ENCODE measurements at places on chromosomes 7 and 10.

DNA sequence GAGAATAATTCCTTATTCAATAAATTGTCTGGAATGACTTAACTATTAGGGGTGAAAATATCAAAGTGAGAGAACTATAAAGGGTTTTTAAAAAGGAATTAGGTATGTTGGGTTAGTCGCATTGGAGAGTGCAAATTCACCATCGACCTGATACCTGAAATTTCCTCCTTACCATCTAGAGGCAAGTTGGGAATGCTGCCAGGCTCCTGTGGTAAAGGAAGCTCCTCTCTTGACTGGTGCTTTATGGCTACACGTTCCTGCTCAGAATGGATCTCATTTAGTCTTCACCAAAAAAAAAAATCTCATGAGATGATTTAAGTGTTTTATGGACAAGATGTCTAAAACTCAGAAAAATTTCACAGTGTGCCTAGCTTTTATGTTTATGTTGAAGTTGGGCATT lies 129.8 kb downstream of the EGFR start:
- no peak for DNase-seq

GRCh38 chr7:152699079-152699478 lies 23.1 kb upstream of the XRCC2 start:
- DNase-seq: no peak

- no peak for DNase-seq
Measured at GRCh38 chr10:102633848-102634247, 10.4 kb upstream of the TRIM8 start.

- no peak for DNase-seq
Measured at GRCh38 chr10:47184724-47185330, 115.2 kb upstream of the GDF10 start.

DNA sequence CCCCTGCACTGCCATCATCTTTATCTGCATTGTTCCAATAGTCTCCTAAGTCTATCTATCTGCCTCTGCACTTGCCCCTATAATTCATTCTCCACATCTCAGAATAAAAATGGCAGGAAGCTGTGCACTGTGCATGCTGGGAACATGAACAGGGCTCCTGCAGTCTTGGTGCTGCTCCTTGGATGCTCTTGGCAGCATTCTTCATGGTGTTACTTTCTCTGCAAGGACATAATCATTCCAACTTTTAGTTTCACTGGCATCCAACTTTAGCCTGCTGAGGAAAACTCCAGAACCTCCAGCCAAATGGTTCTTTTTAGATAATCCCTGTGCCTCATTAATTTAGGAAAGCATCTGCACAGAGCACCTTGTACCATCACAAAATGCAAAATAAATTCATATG lies 208.3 kb downstream of the STK31 start:
- DNase-seq: no peak

DNA sequence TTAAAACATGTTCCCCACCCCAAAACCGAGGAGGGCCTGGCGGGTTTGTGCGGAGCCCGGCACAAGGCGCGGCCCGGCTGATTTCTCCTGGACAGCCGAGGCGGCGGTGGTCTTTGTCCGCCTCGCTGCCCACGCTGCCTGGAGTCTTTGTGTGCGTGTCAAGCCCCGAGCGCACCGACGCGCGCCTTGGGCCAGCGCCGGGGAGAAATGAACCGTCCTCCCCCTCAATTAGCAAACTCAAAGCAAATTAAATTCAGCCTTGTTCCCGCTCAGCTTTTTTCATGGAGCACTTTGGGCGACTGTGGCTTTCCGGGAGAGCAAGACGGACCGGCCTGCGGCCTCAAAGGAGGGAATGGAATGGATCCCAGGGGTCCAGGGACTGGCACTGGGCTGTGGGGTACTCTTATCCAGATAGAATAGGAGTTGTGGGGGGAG lies 4.1 kb downstream of the EMX2 start:
- DNase-seq: no peak

GRCh38 chr10:110273474-110273873 lies 31.2 kb downstream of the SMNDC1 start:
- peak; percentile 6 for DNase-seq

GRCh38 chr7:5580714-5581395 lies 157.2 kb upstream of the TNRC18 start:
- no peak for DNase-seq

- DNase-seq: no peak
Measured at GRCh38 chr10:43200538-43201390, 62.5 kb downstream of the CSGALNACT2 start.

DNA sequence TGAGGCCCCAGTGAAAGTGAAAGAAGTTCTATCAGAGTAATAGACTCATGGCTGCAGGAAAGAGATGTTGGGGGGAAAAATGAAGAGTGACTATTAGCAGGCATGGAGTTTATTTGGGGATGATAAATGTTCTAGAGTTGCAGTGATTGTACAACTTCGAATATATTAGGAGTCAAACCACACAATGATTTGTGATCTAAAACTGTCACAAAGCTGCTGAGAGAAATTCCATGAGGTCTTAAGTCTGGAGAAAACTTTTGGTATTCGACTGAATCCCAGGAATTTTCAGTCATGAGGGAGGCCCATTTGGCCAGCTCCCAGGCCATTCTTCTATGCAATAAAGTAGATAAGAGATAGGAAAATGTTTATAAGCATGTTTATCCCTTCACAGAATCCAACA lies 55.9 kb upstream of the UNC5B start:
- no peak for DNase-seq

GRCh38 chr7:124411796-124412195 lies 353.8 kb downstream of the GPR37 start:
- DNase-seq: no peak

- no peak for DNase-seq
Measured at GRCh38 chr7:107622429-107622828, 38.2 kb upstream of the SLC26A4 start.

DNA sequence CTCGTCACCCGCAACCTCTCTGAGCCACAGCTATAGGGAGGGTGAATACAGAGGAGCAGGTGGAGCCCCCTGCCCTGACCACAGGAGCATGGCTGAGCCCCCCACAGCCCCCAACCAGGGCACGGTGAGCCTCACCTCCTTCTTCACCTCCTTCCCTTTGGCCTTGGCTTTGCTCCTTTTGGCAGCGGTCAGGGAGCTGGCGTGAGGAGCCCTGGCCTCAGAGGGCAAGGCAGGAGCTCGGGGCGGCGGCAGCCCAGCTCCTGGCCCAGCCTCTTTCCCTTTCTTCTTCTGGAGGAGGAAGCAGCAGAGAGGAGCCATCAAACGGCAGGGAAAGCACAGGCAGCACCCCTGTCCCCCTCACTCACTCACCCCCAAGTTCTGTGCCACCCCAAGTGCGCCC lies 42.2 kb downstream of the SLC29A4 start:
- no peak for DNase-seq

- DNase-seq: no peak
Measured at GRCh38 chr10:125441151-125441550, 241.8 kb downstream of the TEX36 start.

GRCh38 chr10:92146107-92146506 lies 144.8 kb downstream of the CPEB3 start:
- no peak for DNase-seq

DNA sequence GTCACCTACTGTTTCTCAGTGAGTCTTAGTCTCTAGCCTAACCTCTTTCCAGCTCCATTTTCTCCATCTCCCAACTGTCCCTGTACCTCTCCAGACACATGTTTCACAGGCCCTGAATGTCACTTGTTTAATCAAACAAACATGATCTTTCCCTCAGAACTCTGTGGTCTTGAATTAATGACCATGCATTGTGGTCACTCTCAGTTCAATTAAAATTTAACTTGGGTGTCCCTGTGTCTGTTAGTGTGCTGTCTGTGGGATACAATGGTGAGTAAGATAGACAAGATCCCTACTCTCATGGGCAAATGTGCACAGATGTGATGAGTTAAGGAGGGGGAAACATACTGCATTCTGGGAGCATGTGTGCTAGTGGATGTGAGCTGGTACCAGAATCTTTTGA lies 65.0 kb downstream of the RBM33 start:
- no peak for DNase-seq

- no peak for DNase-seq
Measured at GRCh38 chr7:28732071-28732869, 225.9 kb downstream of the TRIL start.

- no peak for DNase-seq
Measured at GRCh38 chr7:95649546-95649945, 53.2 kb upstream of the PDK4 start.

- no peak for DNase-seq
Measured at GRCh38 chr7:29950480-29950879, 39.1 kb downstream of the SCRN1 start.

GRCh38 chr7:50980411-50980810 lies 197.7 kb upstream of the GRB10 start:
- no peak for DNase-seq

DNA sequence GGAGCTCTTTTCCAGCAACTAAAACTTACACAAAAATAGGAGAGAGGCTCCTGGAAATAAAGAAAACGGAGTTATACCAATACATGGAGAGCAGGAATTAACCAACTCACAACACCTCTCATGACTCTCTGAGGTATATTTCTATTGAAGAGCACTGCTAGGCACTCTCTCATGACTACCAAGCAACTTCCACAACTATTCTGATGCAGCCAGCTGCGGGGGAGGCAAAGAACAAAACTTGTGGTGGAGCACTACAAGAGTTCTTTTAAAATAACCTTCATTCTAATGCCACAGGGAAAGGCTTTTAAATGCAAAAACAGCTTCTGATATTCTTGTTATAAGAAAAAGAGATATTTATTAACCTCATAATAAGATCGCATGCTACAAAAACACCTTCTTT lies 140.7 kb downstream of the SLC25A13 start:
- DNase-seq: no peak

- DNase-seq: no peak
Measured at GRCh38 chr10:132858121-132859081, 72.5 kb upstream of the NKX6-2 start.

DNA sequence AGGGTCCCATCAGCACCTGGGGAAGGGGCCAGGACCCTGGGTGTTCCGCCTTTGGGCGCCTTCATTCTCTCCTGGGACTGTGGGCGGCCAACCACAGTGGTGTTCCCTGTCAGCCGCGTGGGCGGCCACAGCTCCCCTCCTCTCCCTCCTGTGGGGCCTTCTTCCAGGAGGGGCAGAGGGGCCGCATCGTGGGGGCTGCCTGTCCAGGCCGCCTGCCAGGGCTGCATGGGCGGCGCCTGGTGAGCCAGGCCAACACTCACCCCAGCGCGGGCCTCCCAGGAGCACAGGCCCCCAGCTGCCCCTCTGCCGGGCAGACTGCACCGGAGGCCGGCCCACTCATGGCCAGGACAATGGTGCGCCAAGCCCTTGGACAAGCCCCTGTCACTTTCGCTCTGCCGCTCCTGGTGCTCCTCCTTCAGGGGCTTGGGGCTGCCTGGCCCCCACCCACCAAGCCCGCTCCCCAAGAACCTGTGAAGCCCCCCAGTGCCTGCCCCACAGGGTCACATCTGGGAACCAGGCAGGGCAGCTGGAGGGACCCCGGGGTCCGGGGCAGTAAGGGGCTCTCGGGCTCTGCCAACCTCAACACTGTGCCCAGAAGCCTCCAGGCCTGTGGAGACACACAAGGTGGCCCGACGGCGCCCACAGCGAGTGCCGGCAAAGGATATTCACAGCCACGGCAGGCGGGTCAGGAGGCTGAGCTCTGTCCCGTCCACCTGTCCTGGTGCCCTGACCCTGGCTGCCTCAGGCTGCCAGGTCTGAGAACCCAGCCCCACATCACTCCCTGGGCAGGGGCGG lies 42.8 kb downstream of the AP5Z1 start:
- DNase-seq: no peak

DNA sequence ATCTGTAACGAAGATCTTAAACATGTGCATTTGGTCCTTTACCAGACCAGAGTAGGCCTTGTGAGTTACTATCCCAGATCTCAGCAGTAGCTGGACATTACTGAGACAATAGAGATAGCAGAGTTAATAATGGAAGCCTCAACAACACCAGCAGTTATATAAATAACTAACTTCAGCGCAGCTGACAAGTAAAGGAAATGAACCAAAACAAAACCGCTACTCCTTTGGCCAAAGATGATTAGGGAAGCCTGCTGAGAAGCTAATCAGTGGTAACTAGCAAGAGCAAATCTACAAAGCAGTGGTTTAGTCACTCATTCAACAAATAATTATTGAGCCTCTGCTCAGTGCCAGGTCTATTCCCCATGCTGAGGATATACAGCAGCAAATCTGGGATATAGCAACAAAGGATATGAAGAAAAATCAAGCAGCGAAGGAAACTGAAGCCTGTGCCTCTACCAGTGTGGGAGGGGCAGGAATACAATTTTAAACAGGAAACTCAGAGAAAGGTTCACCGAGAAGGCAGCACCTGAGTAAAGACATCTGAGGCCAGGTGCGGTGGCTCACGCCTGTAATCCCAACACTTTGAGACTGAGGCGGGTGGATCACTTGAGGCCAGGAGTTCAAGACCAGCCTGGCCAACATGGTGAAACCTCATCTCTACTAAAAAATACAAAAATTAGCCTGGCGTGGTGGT lies 103.6 kb downstream of the ELMO1 start:
- DNase-seq: peak; percentile 24

DNA sequence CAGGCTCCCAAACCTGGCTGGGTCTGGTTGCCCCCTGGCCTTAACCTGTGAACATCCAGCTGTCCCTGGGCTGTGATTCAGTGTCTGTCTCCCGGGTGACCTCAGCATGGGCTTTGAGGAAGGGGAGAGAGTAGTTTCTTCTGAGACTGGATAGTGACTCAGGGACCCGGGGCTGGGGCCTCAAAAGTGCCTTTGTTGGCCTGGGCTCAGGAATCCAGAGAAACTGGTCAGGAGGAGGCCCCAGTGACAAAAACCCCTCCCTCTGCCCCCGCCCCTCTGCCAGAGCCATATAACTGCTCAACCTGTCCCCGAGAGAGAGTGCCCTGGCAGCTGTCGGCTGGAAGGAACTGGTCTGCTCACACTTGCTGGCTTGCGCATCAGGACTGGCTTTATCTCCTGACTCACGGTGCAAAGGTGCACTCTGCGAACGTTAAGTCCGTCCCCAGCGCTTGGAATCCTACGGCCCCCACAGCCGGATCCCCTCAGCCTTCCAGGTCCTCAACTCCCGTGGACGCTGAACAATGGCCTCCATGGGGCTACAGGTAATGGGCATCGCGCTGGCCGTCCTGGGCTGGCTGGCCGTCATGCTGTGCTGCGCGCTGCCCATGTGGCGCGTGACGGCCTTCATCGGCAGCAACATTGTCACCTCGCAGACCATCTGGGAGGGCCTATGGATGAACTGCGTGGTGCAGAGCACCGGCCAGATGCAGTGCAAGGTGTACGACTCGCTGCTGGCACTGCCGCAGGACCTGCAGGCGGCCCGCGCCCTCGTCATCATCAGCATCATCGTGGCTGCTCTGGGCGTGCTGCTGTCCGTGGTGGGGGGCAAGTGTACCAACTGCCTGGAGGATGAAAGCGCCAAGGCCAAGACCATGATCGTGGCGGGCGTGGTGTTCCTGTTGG lies at the start of gene CLDN4:
TSS of gene CLDN4 (plus strand) at position 316 of the 903 bp plus-strand sequence. CDS start at position 522, 206 bp downstream.
- no peak for DNase-seq

- DNase-seq: no peak
Measured at GRCh38 chr10:35506741-35507140, 98.4 kb upstream of the GJD4 start.

- DNase-seq: no peak
Measured at GRCh38 chr7:40073239-40073638, 61.2 kb downstream of the MPLKIP start.

GRCh38 chr10:1132584-1132983 lies 76.4 kb downstream of the WDR37 start:
- no peak for DNase-seq

- DNase-seq: peak; percentile 16
Measured at GRCh38 chr7:2862831-2863361, 18.8 kb upstream of the GNA12 start.

- DNase-seq: no peak
Measured at GRCh38 chr7:84232646-84233045, 38.1 kb upstream of the SEMA3A start.
